Body of pancreas (tissue), 4 donors: ENCODE measurements at places on chromosomes 7 and 10. TPM values are rescaled to one million over a fixed set of nuclear protein-coding genes. Genes with fewer than 3 reads are reported as not detected.
A peak's percentile ranks its signal among the peaks of the same experiment; 100 is the strongest.

GRCh38 chr7:2279896-2280295 lies 34.3 kb downstream of the SNX8 start:
- no peak for DNase-seq

DNA sequence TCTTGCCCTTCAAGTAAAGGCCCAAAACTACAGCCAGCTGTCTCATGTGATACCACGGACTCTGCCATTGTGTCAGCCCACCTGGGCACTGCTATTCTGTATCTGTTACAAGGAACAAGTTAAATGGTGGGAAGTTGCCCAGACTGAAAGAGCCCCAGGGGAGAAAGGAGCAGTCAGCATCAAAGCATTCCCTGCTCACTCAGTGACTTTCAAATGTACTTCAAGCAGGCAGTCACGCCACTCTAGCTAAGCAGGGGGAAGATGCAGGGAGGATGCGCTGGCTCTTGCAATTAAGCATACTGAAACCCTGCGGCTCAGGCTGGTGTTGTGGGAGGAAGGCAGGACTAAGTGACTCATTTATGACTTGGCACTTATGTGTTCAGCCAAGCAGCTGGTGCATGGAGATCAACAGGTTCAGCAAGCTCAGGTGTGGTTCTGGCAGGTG lies 1249.6 kb downstream of the TYW1 start:
- no peak for DNase-seq

- DNase-seq: no peak
These were observed 7.3 kb upstream of the RET start for GRCh38 chr10:43069579-43069978.

TDRD1 gene
- 0.78 TPM for total RNA-seq

DNA sequence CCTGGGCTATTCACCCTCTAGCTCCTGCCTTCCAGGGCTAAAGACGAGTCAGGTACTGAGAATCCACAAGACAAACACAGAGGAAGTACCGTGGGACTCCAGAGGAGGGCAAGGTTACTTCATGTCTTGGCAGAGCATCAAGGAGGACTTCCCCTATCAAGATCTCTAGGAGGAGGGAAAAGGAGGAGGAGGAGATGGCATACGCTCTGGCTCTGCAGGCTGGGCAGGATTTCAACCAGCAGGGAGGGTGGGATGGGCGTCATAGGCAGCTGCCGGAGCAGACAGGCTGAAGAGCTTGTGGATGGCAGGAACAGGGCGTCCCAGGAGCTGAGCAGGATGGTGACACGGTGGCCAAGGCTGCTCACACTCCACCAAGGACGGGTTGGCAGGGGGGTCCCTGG lies 21.3 kb downstream of the MDH2 start:
- DNase-seq: no peak

- no peak for DNase-seq
These were observed 4.2 kb upstream of the AOC1 start for GRCh38 chr7:150848111-150848510.

- no peak for DNase-seq
These were observed 4.0 kb downstream of the ITGB1 start for GRCh38 chr10:32954080-32954479.

DNA sequence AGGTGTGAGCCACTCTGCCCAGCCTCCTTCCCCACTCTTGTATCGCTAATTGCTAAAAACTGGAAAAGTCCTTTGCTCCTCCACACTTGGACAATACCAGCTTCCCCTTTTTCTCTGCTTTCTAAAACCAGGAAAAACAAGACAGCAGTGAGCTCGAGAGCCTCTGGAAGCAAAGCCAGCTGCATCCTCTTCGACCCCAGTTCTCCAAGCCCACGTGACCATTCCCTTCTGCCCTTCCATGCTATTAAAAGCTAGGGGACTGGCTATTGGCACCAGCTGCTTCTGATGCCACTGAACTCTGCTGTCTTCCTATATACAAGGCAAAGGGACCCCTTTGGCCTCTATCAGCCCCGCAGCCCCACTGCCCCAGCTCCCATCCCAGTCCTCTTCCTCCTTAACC lies 92.2 kb downstream of the SPDYE5 start:
- DNase-seq: no peak

TBXAS1 gene
- total RNA-seq: 10.6 TPM

DNA sequence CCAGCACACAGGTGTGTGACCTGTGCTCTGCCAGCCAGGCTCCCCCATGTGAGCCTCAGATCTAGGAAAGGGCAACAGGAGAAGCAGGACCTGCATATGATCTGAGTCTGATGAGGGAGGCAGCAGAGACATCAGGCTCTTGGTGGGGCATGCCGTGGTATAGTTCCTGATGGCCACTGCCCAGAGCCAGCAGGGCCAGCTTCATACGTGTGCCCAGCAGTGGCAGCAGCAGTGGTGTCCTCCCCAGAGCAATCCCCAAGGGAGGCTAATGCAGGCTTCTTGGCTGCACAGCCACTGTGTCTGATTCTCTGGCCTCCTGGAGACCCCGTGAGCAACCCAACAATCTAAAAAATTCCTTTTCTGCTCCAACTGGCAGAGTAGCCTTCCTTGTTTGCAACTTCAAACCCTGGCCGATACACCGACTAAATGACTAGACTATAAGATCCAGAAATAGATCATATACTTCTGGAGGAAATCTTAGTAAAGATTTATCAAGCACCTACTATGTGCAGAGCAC lies 230.6 kb upstream of the ZMIZ1 start:
- no peak for DNase-seq

- no peak for DNase-seq
These were observed 453.7 kb upstream of the MKI67 start for GRCh38 chr10:128579901-128580300.

GRCh38 chr7:43921423-43921822 lies 4.8 kb upstream of the UBE2D4 start:
- peak; percentile 57 for DNase-seq

MASTL gene
- 4.9 TPM for total RNA-seq

GRCh38 chr7:27099453-27100370 lies 2.8 kb downstream of the HOXA2 start:
- no peak for DNase-seq

NUTM2E gene
- not detected for total RNA-seq

IQCE gene
- total RNA-seq: 73.2 TPM

- DNase-seq: peak; percentile 24
These were observed 348.2 kb upstream of the C7orf33 start for GRCh38 chr7:148242294-148242821.

DNMBP gene
- 19.2 TPM for total RNA-seq

TFR2 gene
- total RNA-seq: 0.26 TPM

AKR1D1 gene
- total RNA-seq: not detected
